Stimulated activated naive CD4-positive, alpha-beta T cell treated with Interleukin-2 at 50 U/mL for 16 hours (primary cell): ENCODE measurements at places on chromosomes 1 and 21.

DNA sequence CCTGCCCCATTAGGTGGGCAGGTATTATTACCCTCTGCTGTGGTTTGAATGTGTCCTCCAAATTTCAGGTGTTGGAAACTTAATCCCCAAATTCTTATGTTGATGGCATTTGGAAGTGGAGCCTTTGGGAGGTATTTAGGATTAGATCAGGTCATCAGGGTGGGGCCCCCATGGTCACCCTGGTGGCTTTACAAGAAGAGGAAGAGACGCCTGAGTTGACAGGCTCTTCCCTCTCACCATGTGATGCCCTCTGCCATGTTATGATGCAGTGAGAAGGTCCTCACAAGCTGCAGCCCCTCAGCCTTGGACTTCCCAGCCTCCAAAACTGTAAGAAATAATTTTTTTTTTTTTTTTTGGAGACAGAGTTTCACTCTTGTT lies 8.8 kb upstream of the THEMIS2 start:
- no peak for DNase-seq

GRCh38 chr1:8133657-8134430 lies 107.7 kb upstream of the ERRFI1 start:
- DNase-seq, result no peak

DNA sequence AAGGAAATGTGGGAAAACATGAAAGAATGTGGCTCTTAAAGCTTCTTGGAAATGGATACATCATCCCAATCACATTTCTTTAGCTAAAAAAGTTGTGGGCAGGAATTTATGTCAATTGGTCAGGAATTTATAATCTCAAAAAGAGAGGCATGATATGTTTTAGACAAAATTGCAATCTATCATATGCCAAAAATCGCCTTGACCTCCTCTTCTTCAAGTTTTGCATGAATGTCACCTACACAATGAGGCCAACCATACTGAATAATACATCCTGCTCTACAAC lies 42.4 kb downstream of the ATP6V1G3 start:
- no peak for DNase-seq

DNA sequence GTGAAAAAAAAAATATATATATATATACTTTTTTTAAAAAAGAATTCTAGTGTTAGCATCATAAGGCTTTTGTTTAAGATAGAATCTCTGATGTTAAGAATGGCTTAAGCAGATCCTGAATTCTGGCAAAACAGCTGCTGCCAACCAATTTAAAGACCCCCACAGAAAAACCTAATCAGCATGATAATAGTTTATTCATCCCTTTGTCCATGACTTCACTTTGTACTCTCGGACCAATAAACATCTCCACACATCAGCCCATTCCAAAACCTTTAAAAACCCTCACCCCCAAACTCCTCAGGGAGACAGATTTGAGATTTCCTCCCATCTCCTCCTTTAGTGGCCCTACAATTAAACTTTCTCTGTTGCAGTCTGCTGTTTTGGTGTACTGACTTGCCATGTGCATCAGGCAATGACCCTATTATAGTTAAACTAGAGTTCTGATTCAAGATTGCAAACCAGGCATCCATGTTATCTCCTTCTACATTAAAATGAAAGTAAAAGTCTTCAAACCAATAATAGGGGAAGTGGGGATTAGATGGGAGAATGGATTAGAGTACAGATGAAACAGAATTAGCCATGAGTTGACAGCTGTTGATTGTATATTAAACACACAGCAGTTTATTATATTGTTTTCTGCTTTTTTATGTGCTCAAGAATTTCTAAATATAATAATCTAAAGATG lies 9.8 kb upstream of the PHTF1 start:
- no peak for DNase-seq

- no peak for DNase-seq
Measured at GRCh38 chr1:44476891-44477290, 71.8 kb downstream of the RNF220 start.

GRCh38 chr1:154741327-154741726 lies 128.8 kb downstream of the KCNN3 start:
- no peak for DNase-seq
